Common myeloid progenitor, CD34-positive (primary cell): ENCODE measurements at places on chromosomes 7 and 10.

GRCh38 chr7:82442492-82443035 is 1.0 kb downstream of the CACNA2D1 start:
- DNase-seq, result peak; percentile 41

GRCh38 chr10:25057886-25058285 is 41.5 kb downstream of the THNSL1 start:
- DNase-seq, result no peak

GRCh38 chr10:16117305-16117695 is 257.0 kb upstream of the MINDY3 start:
- DNase-seq, result no peak

DNA sequence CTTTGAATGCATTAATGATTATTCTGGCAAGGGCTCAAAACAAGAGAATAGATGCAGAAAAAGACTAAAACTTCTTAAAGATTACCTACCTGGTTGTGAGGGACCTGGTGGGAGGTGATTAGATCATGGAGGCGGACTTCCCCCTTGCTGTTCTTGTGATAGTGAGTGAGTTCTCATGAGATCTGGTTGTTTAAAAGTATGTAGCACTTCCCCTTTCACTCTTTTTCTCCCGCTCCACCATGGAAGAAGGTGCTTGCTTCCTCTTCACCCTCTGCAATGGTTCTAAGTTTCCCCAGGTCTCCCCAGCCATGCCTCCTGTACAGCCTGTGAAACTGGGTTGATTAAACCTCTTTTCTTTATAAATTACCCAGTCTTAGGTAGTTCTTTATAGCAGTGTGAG is 226.6 kb downstream of the ARHGAP12 start:
- peak; percentile 55 for DNase-seq

DNA sequence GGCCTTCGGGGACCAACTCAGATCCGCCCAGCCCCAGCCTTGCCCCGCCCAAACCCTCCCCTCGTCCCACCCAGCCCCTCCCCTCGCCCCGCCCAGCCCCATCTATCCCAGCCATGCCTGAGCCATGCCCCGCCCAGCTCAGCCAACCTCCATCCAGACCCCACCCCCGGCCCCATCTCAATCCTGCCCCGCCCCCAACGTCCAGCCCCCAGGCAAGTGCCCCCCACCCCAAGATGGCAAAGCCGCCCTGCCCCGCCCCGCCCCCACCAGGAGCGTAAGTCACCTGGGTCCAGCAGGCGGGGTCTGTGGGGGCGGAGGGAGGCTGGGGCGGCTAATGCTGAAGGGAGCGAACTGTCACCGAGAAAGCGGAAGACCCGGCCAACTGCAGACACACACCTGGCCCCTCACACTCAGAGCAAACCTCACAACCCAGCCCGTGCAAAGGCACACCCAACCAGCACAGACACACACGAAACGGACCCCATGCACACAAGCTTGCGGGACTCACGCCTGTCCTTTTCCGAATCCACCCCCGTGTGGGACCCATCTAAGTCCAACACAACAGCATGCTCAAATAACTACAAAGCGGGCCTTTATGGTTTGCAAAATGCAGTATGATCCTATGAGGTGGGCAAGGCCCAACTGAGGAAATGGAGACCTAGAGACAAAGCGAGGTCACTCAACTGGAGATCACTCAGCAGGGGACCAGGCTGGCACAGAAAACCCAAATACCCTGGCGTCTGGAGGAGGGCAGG is 11.5 kb upstream of the OGA start:
- DNase-seq, result peak; percentile 90

GRCh38 chr10:15461353-15462108 is 90.4 kb upstream of the FAM171A1 start:
- no peak for DNase-seq

DNA sequence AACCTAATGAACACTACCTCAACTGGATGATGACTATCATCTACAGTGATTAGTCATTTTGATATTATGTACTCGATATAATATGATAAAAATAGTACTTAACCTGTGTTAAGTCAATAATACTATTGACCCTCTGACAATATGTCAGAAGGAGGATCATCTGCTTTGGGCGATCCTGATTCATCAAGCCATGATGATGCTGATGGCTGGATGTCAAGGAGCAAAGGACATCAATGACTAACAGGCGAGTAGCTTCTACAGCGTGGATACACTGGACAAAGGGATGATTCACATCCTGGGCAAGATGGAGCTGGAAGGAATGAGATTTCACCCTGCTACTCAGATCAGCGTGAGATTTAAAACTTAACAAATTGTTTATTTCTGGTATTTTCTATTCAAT is 94.4 kb upstream of the SKAP2 start:
- no peak for DNase-seq

- no peak for DNase-seq
Measured at GRCh38 chr10:57098146-57098545, 737.1 kb upstream of the ZWINT start.

DNA sequence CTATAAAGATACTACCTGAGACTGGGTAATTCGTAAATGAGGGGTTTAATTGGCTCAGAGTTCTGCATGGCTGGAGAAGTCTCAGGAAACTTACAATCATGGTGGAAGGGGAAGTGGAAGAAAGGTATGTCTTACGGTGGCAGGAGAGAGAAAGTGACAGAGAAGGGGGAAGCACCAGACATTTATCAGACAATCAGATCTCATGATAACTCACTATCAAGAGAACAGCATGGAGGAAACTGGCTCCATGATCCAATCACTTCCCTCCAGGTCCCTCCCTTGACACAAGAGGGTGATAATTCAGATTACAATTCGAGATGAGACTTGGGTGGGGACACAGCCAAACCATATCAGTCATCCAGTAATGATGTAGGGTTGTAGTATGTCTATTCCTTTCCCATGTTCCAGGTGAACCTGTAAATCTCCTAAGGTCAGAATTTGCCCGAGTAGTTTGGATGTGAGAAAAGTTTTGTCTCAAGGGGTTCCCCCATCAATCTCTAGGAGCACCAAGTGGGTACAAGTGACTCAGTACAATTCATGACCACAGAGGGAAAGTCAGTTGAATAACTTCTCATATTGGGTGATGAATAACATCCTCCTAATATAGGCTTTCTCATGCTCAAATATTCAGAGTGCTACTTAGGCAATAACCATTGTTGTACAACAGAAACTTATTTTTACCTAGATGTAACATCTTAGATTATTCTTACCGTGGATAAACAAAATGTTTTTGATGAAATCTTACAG is 39.7 kb upstream of the MTPN start:
- no peak for DNase-seq

GRCh38 chr10:43596546-43596945 is 9.7 kb upstream of the ZNF485 start:
- no peak for DNase-seq

- no peak for DNase-seq
Measured at GRCh38 chr7:70456719-70457118, 675.2 kb upstream of the GALNT17 start.

DNA sequence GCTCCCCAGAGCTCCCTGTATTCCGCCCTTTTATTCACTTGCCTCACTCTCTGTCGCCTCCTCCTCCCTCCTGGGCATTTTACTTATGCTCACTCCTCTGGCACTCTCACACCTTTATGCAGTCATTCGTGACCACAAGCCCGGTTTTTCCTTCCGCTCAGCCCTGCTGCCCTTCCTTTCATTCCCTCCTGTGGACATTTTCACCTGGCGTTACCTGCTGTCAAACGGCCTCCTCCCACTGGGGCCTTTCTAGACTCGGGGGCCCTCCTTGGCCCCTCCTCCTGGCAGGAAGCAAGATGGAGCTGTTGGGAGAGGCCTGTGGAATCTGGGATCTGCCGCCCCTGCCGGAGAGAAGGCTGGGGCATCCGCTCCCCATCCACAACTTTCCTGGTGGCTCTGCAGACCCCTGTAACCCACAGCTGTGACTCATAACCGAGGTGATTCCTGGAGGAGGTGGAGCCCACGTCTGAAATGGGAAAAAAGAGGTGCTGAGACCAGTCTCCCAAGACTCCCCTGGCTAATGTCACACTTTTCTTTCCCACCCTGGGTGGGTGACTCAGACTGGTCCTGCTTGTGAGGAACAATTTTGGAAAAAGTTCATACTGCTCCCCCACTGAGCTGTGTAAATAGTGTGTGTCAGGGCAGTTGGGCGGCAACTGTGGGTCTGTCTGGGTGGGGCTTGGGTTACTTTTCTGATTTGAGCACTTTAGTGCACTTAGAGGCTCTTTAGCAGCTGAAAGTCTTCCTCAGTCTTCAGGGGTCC is 1.2 kb downstream of the VCL start:
- no peak for DNase-seq

GRCh38 chr10:95524358-95525032 is 36.7 kb downstream of the SORBS1 start:
- DNase-seq, result no peak

GRCh38 chr7:110205899-110206298 is 885.0 kb upstream of the LRRN3 start:
- DNase-seq, result no peak

GRCh38 chr10:13631594-13631993 is 44.8 kb downstream of the PRPF18 start:
- DNase-seq, result no peak
